ENCODE measurements at places on chromosomes 2 and 18.

DNA sequence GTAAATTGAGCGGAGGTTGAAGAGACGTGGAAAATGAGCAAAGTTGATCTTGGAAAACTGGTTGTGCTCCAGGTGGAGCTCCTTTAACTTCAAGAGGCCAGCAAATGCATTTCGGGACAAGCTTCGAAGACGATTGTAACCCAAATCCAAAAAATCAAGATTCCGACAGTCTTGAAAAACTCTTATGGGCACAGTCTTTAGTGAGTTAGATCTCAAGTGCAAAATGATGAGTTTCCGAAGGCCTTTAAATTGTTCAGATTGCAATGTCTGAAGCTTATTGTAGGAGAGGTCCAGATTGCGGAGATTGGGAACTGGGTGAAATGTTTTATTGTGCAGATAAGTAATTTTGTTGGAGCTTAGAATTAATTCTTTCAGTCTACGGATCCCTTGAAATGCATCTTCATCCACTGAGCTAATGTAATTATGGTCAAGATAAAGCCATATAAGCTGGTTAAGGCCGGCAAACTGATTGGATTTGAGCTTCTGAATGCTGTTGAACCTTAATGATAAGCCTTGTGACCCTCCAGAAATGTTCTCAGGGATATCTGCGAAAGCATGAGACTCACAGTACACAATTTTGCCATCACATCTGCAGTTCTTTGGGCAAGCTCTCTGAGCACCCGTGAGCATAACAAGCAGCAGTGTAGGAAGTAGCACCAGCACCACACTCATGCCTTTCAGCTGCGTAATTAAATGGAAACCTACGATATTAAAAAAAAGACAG, 2.9 kb downstream of the LRRTM4 start:
- no peak for DNase-seq

- no peak for DNase-seq
Measured at GRCh38 chr2:236749346-236749745, 179.7 kb downstream of the ACKR3 start.

DNA sequence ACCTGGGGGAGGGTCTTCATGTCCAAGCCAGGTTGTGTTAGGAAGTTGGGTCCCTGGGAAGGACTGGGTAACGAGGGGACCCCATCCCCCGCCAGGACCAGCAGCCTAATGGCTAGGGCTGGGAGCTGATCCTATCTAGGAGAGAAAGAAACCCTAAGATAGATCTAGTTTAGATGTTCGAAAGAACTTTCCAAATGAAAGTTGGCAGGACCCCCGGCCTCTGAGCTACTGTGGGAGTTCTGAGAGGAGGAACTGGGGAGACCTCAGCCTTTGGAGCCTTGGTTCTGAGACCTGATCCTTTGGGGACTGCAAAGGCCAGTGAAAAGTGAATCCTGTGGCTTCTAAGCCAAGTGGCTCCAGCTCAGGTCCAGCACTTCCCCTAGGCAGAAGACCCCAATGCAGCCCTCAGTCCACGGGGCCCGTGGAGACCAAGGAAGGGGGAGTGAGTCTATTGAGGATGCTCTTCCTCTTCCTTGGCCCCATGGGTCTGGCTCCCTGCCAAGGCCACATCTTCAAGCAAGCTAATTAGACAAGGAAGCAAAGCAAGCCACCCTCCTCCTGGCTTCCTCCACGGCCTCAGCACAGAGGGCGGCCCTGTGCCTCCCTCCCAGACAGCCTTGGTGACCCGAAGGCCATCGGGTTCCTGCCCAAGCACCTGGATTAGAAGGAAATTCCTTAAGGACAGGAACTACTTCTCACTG, 23.5 kb downstream of the CCT7 start:
- no peak for DNase-seq

DNA sequence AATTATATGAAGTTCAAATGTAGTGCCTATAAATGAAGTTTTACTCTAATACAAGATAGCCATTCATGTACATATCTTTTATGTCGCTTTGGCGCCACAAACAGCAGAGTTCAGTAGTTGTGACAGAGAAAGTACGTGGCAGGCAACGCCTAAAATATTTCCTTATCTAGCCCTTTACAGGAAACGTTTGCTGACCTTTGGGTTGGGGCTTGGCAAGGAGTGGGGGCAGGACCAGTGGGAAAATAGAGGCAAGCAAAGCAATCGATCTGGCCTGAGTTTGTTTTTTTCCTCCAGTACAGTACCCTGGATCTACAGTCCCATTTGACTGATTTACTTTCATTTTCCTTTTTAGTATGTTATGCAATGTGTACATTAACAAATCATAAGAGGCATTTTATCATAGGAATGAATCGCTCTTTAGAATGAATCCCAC, 13.1 kb downstream of the CCDC68 start:
- peak; percentile 32 for DNase-seq

GRCh38 chr18:50334546-50335152, 40.2 kb upstream of the SKA1 start:
- no peak for DNase-seq

DNA sequence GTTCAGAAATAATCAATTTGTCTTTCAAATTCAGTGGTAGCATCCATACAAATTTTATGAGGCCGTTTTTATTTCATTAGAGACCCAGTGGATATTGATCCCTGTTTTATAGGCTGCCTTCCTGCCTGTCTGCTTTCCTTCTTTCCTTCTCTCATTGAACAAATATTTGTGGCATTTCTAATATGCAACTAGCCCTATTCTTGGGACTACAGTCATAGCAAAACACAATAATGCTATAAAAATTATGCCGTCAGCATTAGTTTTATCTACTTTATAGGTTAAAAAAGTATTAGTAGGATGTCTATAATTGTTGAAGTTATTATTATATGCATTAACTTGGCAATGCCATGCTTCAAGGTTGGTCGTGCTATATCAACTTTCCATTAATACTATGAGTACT, 2037.8 kb upstream of the LRRTM1 start:
- DNase-seq = no peak

DNA sequence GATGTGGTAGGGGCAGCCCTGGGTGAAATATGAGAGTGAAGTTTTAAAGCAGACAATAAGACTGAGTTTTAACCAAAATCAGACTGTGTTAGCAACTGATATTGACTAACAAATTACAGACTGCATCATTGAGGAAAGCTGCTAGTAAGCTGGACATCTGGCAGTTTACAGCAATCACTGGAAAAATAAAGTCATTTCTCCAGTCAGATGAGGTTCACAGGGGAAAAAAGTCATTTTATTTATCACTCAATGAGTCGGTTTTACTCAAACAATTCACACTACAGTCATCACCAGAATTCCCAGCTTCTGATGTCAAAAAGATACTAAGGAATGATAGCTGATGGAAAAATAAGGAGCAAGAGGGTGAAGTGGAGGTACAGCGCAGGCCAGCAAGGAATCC, 10.5 kb upstream of the TMEM177 start:
- DNase-seq = no peak

GRCh38 chr2:150663143-150663542, 175.7 kb upstream of the RND3 start:
- no peak for DNase-seq

- no peak for DNase-seq
Measured at GRCh38 chr2:174233771-174234275, 14.5 kb downstream of the OLA1 start.

Measured in femur (tissue), 1 donor.